ENCODE measurements at places on chromosomes 3 and 15.
A peak's percentile ranks its signal among the peaks of the same experiment; 100 is the strongest.

- no peak for DNase-seq
These were observed 125.0 kb downstream of the PLD1 start for GRCh38 chr3:171685116-171685895.

DNA sequence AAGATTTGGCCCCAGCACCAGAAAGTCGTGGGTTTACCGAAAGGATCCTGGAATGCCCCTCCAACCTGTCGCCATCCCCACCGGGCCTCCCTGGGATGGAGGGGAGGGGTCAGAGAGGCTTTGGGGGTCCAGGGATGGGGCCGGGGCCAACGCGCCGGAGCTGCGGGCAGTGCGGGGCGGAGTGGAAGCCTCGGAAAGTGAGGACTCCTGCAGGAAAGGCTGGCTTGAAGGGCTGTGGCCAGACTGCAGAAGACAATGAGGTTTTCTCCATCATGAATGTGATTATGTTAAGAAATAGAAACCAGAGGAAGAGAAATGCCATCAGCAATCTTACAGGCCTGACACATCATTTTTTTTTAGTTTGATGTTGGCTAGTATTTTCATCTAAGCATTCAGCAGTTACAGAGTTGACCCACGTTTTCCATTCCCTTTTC is 738 bp downstream of the YEATS2 start:
- DNase-seq: peak; percentile 44

- DNase-seq: no peak
These were observed 27.5 kb downstream of the ALCAM start for GRCh38 chr3:105394177-105394576.

- no peak for DNase-seq
These were observed 14.5 kb downstream of the KBTBD8 start for GRCh38 chr3:67012564-67012963.

GRCh38 chr3:48402281-48402732 is 27.6 kb downstream of the PLXNB1 start:
- DNase-seq: no peak

GRCh38 chr15:38689522-38689921 is 124.9 kb upstream of the RASGRP1 start:
- no peak for DNase-seq

GRCh38 chr3:25585361-25586166 is 79.1 kb downstream of the TOP2B start:
- no peak for DNase-seq

- no peak for DNase-seq
These were observed 108.1 kb downstream of the LSAMP start for GRCh38 chr3:116337229-116337628.

Measured in NCI-H2171 treated with DMSO at 0.1 percent for 48 hours (cell line).